Stimulated activated CD4-positive, alpha-beta T cell treated with anti-CD3 and anti-CD28 coated beads, Interleukin-12 subunit alpha, Interleukin-12 subunit beta, amount 100 ng/mL, for 24 hours (primary cell): ENCODE measurements at places on chromosomes 4 and X.

DNA sequence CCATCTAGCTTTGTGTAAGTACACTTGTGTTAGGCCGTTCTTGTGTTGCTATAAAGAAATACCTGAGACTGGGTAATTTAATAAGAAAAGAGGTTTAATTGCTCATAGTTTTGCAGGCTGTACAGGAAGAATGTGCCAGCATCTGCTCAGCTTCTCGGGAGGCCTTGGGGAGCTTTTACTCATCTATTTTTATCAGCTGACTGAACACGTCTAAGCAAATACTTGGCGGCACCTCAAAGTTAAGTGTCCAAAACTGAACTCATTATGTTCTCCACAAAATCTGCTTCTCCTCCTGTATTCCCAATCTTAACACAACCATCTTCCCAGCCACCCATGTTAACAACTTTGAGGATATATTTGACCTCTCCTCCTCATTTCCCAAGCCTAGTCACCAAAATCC lies 42.4 kb upstream of the GATB start:
- DNase-seq, result no peak

GRCh38 chrX:3651277-3651676 lies 62.2 kb downstream of the PRKX start:
- DNase-seq, result no peak

- no peak for DNase-seq
Observed at GRCh38 chr4:95153182-95153581, 395.4 kb downstream of the BMPR1B start.

- DNase-seq, result no peak
Observed at GRCh38 chrX:131955099-131955777, 67.9 kb upstream of the STK26 start.

- no peak for DNase-seq
Observed at GRCh38 chr4:38516190-38516589, 147.8 kb upstream of the KLF3 start.

DNA sequence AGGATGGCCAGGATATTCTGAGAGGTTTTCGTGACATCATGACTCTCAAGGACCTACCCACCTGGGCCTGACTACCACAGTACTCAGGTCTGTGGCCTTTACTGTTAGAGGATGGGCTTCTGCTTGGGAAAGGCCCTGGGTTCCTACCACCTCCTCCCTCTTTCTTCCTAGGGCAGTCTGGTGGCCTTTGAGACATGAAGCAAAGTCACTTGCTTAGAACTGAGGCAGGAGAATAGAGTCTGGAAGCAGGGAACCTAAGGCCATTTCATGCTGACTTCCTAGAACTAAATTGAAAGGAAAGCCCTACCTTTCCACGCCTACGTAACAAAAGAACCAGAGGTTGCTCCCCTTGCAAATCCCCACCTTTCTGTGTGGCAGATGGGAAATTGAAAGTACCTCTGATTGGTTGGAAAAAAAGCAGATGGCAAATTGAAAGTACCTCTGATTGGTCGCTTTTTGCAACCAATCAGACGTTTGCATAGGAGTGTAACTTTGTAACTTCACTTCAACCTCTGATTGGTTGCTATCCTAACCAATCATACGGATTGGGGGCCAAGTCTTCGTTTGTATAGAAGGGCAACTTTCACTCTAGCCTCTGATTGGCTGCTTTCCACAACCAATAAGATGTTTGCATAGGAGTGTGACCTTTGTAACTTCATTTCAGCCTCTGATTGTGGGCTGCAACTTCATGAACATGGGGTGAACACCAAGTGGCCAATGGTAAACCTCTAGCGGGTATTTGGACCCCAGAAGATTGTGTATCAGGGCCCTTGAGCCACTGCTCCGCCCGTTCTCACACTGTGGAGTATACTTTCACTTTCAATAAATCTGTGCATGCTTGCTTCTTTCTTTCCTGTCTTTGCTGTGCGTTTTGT lies 9.9 kb upstream of the AKAP14 start:
- DNase-seq, result no peak

GRCh38 chrX:1491851-1492349 lies 39.2 kb upstream of the ASMTL start:
- peak; percentile 52 for DNase-seq

GRCh38 chrX:114065577-114066223 lies 518.2 kb upstream of the HTR2C start:
- DNase-seq, result no peak

GRCh38 chr4:5460106-5460801 lies 248.1 kb downstream of the EVC2 start:
- no peak for DNase-seq

GRCh38 chrX:100976211-100976610 lies 6.7 kb downstream of the ARL13A start:
- DNase-seq, result no peak

- no peak for DNase-seq
Observed at GRCh38 chrX:9458516-9459078, 6.3 kb upstream of the TBL1X start.

DNA sequence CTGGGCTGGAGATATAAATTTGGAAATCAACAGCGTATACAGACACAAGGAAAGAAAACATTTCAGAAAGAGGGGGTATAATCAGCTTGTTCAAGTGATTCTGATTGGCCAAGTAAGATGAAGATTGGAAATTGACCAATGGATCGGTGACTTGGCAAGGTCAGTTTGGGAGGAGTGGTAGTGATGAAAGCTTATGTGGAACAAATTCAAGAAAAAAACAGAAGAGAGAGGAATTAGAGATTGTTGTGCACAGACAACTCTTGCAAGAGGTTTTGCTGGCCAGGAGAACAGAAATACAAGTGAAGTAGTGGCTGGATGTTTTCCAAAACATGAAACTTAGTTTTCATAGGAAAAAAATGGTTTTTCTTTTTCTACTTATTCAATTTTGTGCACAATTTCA lies 16.3 kb downstream of the CD38 start:
- no peak for DNase-seq

DNA sequence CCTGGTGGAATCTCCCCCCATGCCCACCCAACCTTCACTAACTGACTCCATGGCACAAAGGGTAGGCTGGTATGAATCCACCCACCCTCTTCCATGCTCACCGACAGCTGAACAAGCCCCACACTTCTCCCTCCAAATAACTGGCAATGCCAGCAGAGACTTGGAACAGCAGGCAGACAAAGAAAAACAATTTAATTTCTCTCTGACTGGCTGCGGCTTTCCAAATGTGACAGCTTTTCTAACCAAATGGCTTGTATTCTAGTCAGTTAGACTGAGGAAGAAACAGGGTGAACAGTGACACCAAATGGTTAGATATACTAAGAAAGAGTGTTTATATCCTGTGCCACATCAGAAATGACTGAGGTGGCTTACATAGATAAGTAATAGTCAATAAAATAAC lies 199.3 kb upstream of the ADAMTS3 start:
- DNase-seq, result no peak

DNA sequence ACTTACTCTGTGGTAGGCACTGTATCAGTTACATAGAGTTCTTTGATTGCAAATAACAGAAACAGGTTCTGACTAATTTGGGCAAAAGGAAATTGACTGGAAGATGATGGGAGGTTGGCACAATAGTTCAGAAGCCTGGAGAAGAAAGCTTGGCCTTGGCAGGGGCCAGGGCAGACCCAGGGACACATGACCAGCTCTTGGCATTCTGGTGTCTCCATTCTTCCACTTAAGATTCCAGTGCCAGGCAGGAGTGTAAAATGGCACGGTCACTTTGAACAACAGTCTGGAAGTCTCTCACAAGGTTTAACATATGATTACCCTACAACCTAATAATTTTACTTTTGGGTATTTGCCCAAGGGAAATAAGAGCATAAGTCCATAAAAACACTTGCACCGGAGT lies 175.9 kb downstream of the BCOR start:
- DNase-seq, result no peak

- peak; percentile 59 for DNase-seq
Observed at GRCh38 chrX:153554519-153555167, 37.2 kb downstream of the ATP2B3 start.

GRCh38 chrX:38768079-38768478 lies 33.2 kb upstream of the MID1IP1 start:
- DNase-seq, result no peak

DNA sequence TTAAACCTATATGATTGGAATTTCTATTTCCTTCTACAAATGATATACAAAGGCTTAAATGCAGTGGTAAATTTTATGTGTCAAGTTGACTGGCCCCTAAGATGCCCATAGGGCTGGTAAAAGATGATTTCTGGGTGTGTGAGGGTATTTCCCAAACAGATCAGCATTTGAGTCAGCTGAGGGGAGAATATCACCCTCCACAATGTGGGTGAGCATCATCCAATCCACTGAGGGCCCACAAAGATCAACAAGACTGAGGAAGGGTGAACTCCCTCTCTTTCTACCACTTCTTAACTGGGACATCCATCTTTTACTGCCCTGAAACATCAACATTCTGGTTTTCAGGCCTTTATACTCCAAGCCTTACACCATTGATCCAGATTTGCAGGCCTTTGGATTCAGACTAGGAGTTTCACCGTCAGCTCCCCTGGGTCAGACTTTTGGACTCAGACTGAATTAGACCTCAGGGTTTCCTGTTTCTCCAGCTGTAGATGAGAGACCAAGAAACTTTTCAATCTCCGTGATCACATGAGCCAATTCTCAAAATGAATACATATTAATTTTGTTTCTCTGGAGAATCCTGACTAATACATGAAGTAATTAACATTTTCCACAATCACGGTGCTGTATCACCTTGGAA lies 1020.7 kb upstream of the SLIT2 start:
- DNase-seq, result no peak

- DNase-seq, result no peak
Observed at GRCh38 chr4:105741548-105741947, 33.0 kb downstream of the GSTCD start.

DNA sequence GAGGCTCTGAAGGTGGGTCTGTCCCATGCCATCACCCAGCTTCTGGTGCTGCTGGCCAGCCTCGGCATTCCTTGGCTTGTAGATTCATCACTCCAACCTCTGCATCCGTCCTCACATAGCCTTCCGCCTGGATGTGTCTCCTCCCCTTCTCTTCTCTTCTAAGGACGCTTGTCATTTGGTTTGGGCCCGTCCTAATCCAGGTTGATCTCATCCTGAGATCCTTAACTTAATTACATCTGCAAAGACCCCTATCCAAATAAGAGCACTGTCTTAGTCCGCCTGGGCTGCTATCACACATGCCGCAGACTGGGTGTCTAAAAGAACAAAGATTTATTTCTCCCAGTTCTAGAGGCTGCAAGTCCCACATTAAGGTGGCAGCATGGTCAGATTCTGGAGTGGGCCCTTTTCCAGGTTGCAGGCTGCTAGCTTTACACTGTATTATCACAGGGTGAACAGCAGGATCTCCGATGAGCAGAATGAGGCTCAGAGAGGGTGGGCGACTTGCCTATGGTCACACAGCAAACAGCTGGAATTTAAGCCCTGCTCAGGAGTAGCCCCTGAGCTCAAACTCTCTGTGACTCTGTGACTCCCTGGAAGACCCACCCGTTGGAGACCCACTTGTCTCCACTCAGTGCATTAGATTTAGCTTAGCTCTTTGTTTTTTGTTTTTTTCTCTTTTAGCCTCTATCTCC lies 113.1 kb downstream of the STK32B start:
- no peak for DNase-seq

GRCh38 chr4:9611101-9611500 lies 166.9 kb downstream of the DEFB131A start:
- DNase-seq, result no peak

- DNase-seq, result no peak
Observed at GRCh38 chr4:1137063-1137776, 23.9 kb upstream of the RNF212 start.

- peak; percentile 17 for DNase-seq
Observed at GRCh38 chr4:105145903-105146275, 787 bp upstream of the TET2 start.

- no peak for DNase-seq
Observed at GRCh38 chr4:67697860-67698687, 2.9 kb downstream of the UBA6 start.

DNA sequence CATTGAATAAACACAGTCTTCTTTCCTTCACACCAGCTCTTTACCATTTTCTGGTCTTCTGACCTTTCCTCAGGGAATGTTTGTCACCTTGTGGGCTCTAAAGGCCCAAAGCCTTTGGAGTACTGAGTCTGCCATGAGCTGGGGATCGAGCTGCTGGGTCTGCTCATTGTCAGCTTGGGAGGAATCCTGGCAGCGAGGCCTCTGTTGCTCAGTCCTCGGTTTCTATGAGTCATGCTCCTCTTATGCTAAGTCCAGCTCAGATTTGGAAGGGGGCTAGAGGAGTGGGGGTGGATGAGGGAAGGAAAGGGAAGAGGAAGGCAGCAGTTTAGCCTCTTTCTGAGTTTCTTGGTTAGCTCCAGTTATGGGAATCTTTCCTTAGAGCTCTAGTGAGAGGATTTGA lies 31.1 kb downstream of the NHSL2 start:
- no peak for DNase-seq

DNA sequence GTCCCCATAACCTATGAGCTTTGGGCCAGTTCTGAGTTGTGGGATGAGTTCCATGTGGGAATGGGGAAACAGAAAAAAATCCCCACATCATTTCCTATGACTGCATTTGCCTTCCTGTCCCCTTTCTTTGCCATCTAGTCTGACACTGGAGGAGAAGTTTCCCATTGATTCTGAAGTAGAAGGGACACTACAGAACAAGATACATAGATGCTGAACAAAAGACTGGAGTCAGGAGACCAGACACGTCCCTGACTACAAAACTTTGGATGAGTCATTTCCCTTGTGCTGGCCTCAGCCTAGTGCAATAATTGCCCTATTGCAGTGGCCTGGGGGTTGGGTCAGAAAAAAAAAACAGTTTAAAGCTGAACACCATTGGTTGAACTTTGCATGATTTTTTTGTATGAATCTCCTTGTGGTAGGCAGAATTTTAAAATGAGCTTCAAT lies 22.1 kb downstream of the BEX3 start:
- DNase-seq, result no peak

GRCh38 chr4:159545556-159545955 lies 442.7 kb downstream of the RAPGEF2 start:
- no peak for DNase-seq

GRCh38 chr4:88706574-88706973 lies 8.9 kb upstream of the NAP1L5 start:
- no peak for DNase-seq

DNA sequence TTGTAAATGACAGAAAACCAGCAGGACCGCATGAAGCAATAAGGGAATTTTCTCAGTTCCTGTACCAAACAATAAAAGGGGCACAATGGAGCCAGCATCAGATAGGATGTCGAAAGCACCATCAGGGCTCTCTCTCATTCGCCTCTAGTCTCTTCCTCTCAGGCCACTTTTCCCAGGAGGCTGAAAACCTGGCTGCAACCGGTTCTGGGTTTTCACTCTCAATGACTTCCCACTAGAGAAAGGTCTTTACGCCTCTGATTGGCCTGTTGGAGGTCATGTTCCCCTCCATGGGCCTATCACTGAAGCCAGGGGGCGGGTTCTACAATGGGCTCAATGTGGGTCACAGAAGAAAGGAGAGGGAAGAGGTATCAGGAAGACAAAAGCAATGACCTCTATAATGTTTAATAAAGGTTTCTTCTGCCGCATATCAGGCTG lies 29.3 kb downstream of the ZNF827 start:
- no peak for DNase-seq

GRCh38 chr4:139913995-139914598 lies 239.9 kb downstream of the MAML3 start:
- DNase-seq, result no peak

- no peak for DNase-seq
Observed at GRCh38 chr4:52861171-52861823, 820 bp upstream of the RASL11B start.
